ENCODE measurements at places on chromosomes 5 and 9.

- no peak for DNase-seq
Observed at GRCh38 chr9:91297306-91297705, 64.4 kb downstream of the AUH start.

DNA sequence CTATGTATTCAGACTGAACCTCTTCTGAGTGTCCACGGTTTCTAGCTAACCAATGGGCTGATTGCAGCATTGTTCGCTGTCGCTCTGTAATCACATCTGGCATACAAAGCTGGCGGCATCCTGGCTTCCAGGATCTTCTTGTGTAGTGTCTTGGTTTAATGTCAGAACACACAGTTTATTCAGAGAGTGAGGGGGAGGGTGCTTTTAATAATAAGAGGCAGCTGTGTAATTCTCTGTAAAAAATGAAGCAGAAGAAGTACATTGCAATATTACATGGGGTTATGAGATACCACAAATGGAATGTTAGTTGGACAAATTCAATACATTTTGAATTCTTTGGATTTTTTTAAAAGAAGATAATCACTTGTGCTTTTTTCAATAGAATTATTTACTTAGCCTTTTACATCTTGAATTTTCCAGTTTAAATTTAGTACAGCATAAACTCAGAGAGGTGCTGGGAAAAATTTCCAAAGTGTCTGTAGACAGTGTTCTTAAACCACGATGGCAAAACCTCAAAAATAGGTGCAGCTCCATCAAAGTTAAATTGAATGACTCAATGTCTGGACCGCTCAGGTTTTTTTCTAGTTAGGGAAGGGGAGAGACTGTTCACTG, 206.0 kb downstream of the PCSK1 start:
- DNase-seq: no peak

DNA sequence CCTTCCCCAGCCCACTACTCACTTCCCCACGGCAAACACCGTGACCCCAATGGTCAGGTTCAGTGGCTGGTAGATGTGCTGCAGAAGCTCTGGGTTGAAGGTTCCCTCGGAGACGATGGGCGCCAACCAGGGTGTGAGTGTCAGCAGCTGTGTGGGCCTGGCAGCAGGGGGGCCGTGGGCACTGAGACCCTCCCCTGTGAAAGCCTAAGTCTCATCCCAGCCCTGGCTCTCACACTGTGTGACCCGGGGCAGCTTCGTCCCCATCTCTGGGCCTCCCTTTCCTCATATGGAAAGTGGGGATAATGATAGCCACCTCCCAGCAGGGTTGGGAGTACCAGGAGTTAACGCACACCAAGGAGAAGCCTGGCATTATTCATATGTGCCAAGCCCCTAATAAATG, 8.6 kb downstream of the GBGT1 start:
- no peak for DNase-seq

DNA sequence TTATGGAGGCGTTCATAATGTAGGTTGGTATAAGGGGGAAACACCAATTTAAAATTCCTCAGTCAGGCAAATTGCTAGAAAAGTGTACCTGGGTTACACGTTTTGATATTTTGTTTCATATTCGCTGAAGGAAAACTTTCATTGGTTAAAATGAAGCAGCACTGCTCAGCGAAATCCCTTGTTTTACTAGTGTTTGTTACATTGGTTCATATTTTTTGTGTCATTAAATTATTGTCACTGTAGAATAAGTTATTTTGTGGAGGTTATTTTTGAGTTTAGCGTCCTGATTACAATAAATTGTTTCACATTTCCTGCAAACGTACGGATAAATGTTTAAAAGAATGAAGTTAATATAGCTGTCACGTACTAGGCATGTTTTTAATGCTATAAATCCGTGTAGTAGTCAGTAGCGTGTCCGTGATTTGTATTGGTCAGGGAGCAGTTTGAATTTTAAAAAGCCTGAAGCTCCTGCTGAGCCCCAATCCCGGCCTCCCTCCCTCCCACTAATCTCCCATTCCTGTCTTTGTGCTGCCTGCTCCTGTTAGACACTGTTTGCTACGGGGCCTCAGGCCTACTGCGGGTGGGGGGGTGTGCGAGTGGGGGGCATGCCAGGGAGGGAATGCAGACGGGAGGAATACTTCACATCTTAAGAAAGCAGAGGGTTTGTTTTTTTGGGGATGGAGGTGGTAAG, 2.0 kb downstream of the NIPBL start:
- no peak for DNase-seq

DNA sequence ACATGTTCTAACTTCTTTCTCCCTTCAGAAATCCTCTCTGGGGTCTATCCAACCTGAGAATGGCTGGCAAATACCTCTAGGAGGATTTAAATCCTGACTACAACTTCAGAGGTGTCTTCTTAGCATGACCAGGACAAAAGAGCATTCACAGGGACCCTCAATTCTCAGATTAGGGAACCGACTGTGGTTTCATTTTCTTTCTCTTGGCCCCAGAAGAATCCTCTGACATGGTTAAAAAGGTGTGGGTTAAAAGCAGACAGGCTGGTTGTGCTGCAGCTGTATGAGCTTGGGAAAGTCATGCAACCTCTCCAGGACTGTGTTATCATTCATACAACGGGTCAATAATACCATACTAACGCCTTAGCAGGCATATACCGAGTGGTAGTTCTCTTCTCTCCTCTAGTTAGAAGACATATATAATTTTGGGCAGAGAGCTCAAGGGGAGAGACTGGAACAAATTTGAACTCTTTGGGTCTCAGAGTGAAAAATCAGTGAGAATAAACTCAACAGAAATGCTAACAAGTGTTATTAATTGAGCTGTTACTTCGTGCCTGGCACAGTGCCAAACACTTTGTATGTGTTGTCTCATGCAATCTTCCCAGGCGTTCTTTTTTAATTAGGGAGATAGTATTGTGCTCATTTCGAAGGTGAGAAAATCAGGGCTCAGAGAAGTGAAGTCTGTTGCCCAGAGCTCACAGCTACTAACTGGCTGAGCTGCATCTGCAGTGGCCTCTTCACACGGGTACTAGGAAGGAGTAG, 35.2 kb downstream of the INSYN2B start:
- no peak for DNase-seq

- DNase-seq: peak; percentile 58
Observed at GRCh38 chr9:109010746-109011145, 2.6 kb downstream of the CTNNAL1 start.

GRCh38 chr5:172773481-172774469, 2.8 kb upstream of the DUSP1 start:
- no peak for DNase-seq
